Neural crest cell (in vitro differentiated cells): ENCODE measurements at places on chromosomes 3 and 15. TPM values are rescaled to one million over a fixed set of nuclear protein-coding genes. Genes with fewer than 3 reads are reported as not detected.

DNA sequence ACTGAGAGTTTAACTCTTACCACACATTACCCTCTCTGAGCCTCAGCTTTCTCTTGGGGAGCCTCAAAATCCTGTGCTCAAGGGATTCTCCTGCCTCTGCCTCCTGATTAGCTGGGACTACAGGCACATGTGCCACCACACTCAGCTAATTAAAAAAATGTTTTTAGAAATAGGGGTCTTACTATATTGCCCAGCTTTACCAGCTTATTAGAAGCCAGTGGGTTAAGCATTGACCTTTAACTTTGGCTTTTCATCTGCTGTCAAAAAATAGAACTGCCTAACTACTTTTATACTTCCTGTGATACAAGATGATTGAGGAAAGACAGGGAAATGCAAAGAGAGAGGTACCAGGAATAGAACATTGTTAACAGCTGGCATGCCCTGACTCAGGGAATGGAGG is 27.3 kb downstream of the MYO1E start:
- no peak for DNase-seq

DNA sequence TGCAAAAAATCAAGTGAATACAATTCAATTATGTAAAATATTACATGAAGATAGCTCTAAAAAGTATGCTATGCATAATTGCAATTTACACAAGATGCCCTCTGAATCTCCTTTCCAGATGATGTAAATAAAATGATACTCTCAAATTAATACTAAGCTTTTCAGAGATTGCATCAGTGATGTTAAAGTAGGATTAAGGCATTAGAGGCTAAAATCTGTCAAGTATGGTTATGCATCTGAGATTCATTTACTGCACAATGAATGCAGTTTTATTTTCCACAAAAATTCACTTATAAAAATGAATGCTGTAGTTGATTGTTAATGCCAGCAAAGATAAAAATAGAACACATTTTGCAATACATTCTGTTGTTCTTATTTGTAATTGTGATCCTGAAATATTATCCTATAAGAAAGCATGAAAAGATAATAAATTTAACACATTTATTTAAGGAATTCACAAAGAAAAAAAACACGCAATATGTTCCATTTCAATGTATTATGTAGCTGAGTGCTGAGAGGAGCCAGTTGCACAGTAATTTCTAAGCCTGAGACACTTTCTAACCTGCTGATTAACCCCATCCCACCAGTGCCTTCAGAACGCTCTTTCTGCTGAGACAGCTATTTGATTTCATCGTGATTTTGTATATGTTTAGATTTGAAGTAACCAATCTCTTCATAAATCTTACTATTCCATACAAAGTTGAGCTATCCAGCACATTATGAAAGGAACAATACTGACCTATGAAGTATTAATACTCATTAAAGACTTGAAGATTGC is 224.4 kb downstream of the CADM2 start:
- no peak for DNase-seq

- DNase-seq: peak; percentile 14
These were observed 1.1 kb upstream of the PIK3CA start for GRCh38 chr3:179146911-179147513.

- DNase-seq: no peak
These were observed 195.9 kb upstream of the TBC1D5 start for GRCh38 chr3:17938313-17938712.

GRCh38 chr15:63057468-63058345 is 15.2 kb downstream of the TPM1 start:
- DNase-seq: no peak

Gene ZCWPW2
- total RNA-seq: 0.30 TPM in 1 of 2 replicates, not detected in the other

- DNase-seq: no peak
These were observed 21.7 kb downstream of the NMNAT3 start for GRCh38 chr3:139655909-139656595.
